ENCODE measurements at places on chromosomes 3 and 15.
A peak's percentile ranks its signal among the peaks of the same experiment; 100 is the strongest.

GRCh38 chr3:195718477-195718984 is 2.2 kb upstream of the MUC20 start:
- no peak for DNase-seq

- DNase-seq: peak; percentile 91
Observed at GRCh38 chr15:100111125-100112060, 230.4 kb downstream of the ADAMTS17 start.

DNA sequence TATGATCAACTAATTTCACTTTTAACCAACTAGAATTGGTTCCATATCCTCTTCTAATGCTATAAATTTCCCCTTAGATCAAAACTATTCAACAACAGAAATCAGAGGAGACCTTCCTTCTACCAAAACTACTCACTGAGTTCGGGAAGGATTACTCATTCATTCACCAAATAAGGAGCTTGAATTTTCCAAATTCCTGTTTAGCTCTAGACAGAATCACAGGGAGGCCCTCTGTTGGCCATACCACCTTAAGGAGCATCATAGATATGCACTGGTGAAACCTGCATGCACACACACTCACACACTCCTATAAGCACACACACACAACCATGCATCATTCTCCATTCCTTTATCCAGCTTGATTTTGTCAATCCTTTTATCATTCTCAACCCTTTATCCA is 49.0 kb downstream of the SUCLG2 start:
- DNase-seq: peak; percentile 86

DNA sequence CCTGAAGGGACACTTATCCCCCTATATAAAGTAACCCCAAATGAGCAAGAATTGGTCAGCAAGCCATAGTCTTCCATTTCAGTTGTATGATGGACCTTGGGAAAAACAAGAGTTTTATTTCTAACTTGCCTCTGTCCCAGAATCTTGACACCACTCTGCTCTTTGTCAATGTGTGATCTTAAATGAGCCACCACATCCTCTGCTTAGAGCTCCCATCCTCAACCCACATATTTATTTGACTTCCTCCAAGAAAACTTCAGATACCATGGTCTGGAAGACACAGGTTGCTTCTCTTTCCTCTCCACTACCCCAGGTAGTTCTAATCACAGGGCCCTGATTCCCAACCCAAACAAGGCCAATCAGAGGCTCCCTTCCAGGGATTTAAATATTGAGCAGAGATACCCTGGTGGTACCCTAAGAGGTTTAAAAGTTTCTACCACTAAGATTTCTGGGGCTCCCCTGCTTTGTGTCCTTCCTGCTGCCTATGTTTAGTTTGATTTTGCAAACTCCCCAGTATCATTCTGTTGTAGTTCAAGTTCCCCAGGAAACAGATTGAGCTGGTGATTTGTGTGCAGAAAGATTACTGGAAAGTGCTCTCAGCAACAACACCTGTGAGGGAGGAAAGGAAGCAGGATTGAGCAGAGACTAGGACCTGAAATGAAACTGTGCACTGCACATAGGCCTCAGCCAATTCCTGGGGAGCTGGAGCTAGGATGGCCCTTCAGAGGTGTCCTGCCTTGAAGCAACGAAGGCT is 64.3 kb downstream of the MTHFS start:
- no peak for DNase-seq

DNA sequence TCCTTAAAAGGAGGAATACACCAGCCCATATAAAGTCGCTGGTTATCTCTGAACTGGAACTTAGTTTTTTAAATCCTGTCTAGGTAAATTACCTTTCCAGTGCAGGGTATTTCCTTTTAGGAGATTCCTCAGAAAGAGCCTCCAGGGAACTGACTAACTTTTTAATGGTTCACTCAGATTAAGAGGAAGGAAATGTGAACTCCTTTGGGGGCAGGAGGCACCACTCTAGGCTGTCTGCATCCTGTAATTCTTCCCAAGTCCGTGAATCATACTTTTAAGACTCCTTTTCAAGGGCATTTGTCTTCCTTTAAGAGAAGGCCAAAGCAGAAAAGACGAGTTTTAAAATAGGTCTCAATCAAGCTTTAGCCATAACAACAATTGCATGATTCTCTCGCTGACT is 871.2 kb upstream of the NR2F2 start:
- peak; percentile 72 for DNase-seq

DNA sequence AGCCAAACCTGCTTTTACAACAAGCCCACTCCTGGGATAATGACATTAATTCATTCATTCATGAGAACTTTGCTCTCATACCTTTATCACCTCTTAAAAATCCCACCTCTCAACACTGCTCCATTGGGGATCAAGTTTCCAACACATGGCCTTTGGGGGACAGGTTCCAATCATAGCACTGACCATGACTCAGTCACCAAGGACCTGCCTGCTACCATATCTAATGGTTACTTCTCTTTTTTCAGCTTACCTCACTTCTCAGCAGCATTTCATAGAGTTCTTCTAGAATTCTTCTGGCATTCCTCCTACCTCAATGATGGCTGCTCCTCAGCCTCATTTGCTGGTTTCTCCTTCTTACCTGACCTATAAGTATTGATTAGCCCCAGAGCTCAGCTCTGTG is 36.9 kb upstream of the RYK start:
- no peak for DNase-seq

DNA sequence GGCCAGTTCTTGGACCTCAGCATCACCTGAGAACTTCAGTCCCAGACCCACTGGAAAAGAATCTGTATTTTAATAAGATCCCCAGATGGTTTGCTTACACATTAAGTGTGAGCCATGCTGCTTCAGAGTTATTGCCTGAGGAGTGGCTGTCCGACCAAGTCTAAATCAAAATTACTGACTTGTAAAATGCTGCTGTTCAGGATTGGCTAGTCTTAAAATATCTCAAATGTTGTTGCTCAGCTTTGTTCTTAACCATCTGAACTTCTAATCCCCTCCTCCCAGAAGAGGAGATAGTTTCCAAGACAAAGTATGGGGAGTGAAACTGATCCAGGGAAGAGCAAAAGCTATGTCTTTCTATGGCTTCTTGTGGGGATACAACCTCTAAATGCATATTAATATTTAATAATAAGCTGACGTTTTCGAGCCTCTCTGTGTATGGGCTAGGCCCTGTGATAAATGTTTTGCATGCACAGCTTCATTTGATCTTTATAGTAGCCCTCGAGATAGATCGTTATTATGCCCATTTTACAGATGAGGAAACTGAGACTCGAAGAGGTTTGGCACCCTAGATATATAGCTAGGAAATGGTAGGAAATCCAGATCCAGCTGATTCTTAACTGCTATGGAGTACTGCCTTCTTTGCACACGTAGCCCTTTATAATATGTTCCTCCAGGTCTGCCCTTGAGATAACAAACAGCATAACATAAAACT is 52.2 kb downstream of the DNASE1L3 start:
- DNase-seq: no peak

- DNase-seq: peak; percentile 87
Observed at GRCh38 chr3:74537164-74537563, 77.3 kb downstream of the CNTN3 start.

DNA sequence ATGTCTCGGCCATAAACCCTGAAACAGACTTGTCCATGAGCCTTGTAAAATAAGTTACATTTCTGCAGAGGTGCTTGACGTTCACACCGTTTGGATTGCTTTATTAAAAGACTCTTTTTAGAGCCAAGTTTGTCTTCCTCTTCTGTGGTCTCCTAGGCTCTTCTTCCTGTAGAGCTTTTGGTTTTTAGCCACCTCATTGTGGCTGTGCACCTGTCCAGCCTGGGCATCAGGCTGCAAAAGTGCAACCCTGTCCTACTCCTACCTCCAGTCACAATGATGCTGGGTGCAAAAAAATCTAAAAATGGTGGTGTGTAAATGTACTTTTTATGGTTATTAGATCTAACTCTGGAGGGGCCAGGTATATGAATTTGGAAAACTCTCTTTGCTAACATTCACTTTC is 2.8 kb upstream of the RIOX2 start:
- no peak for DNase-seq

GRCh38 chr15:70411143-70411863 is 313.6 kb upstream of the TLE3 start:
- DNase-seq: no peak

- no peak for DNase-seq
Observed at GRCh38 chr15:55740981-55741832, 1.7 kb downstream of the PRTG start.

- peak; percentile 6 for DNase-seq
Observed at GRCh38 chr3:139629033-139629432, 48.7 kb downstream of the NMNAT3 start.

DNA sequence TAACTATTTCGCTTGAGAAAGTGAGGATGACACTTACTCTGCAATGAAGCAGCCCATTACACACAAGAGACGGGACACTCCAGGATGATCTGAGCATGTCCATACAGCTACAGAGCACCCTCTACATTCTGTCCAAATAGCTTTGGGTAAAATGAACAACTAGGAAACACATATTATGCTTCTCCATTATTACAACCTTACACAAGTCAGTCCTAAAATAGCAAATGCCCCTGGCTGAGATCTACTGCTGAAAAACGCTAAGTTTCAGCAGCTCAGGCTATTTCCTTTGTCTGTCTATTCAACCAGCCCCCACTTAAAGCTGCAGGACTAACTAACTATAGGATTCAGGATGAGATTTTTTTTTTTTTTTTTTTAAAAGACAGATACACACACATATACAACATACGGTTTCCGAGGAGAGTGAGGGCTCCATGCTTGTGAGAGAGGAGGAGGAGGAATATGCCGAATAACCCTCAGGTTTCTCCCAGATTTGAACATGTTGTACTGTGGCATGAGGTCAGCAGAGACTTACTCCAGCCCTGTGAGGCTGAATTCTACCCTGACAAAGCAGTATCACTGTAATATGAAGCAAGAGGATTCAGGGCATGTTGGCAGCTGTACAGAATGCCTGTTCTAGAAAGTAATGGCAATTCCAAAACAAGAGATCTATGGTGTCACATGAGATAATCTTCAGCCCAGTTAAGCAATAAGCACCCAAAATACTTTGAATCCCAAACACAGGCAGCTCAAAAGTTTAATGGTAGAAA is 117.3 kb upstream of the PLXND1 start:
- DNase-seq: peak; percentile 94

GRCh38 chr3:13120289-13120927 is 47.2 kb upstream of the IQSEC1 start:
- no peak for DNase-seq

DNA sequence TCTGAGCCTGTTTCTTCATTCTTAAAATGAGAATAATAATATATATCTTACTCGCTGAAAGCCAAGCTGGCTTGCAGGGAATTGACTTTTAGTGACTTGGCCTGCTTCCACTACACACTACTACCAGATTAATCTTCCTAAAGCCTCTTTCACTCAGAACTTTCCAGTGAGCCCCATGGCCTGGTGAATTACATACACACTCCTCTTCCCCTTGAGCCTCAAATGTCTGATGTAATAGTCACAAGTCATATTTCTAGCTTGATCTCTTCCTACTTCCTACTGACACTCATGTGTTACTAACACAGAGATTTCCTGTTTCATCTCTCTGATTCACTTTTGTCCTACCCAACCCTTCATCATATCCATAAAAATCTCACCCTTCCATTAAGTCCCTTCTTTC is 82.7 kb upstream of the SOX2 start:
- peak; percentile 76 for DNase-seq

- peak; percentile 29 for DNase-seq
Observed at GRCh38 chr15:75123395-75123794, 78.3 kb upstream of the C15orf39 start.

GRCh38 chr15:69369631-69370030 is 44.5 kb upstream of the KIF23 start:
- DNase-seq: no peak

DNA sequence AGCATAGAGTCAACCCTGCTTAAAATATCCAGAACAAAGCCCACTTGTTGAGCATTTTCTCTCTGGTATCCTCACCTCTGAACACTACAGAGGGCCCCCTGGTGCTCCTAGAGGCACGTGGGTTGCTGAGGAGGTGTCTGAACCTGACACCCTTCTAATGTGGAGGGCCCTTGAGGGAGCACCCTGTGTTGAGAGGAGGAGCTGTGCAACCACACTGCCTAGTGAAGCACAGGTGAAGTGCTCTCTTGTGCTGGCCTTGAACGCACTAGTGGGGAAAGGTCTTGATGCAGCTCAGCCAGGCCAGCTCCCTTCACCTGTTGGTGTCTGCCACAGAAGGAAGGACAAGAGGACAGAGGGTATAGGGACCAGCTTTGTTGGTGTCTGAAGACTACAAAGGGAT is 51.9 kb downstream of the CCK start:
- DNase-seq: no peak

GRCh38 chr3:25448750-25449692 is 21.0 kb downstream of the RARB start:
- peak; percentile 84 for DNase-seq

- peak; percentile 66 for DNase-seq
Observed at GRCh38 chr3:71129611-71130431, 453.7 kb downstream of the FOXP1 start.

GRCh38 chr15:23850666-23851065 is 163.6 kb upstream of the NDN start:
- DNase-seq: no peak

DNA sequence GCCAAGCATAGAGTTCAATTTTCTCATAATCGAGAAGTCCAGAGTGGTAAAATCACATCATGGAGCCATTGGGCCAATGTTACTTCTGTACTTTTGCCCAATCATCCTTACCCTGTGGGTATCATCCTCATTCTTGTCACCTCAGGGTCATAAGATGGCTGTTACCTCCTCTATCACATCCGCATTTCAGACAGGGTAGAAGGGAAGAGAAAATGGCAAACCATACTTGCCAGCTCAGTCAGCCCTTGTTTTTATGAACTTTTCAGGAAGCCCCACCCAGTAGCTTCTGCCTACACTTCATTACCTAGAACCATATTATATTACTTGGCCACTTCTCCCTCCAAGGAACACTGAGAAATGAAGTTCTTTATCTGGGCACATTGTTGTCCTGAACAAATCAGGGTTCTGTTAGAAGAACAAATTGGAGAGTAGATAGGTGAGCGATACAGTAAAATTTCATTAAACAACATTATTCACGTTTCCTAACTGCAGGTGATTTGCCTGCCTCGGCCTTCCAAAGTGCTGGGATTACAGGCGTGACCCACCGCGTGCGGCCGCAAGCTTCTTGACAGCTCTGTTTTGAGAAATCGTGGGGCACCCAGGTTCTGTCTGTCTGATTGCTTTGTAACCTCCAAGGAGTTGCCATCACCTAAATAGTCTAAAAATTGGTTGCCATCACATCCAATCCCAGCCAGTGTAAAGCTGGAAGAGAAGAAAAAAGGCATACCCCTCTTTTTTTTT is 34.5 kb upstream of the RPN1 start:
- DNase-seq: no peak

- DNase-seq: peak; percentile 41
Observed at GRCh38 chr3:30408105-30408557, 198.3 kb upstream of the TGFBR2 start.

All from cardiac fibroblast (primary cell).